T47D (cell line): ENCODE measurements at places on chromosomes 1 and 21.

DNA sequence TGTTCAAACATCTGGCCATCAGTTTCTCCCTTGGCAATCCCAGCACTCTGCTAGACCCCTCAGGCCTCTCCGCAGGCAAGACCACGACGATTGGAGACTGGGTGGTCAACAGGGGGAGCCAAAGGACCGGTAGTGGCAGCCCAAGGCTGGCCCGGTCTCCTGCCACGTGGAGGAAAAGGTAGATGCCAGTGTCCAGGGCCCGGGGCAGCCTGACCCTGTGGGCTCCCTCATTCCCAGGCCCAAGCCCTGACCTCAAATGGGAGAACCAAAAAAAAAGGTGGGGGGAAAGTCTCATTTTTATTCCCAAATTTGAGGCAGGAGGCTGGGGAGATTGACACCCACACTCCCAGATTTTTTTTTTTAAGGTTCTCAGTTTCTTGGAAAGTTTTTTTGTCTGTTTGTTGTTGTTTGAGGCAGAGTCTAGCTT is 24.8 kb downstream of the S100A6 start:
- peak; percentile 74 for DNase-seq

- no peak for DNase-seq
These were observed 12.9 kb downstream of the STX12 start for GRCh38 chr1:27785781-27786455.

DNA sequence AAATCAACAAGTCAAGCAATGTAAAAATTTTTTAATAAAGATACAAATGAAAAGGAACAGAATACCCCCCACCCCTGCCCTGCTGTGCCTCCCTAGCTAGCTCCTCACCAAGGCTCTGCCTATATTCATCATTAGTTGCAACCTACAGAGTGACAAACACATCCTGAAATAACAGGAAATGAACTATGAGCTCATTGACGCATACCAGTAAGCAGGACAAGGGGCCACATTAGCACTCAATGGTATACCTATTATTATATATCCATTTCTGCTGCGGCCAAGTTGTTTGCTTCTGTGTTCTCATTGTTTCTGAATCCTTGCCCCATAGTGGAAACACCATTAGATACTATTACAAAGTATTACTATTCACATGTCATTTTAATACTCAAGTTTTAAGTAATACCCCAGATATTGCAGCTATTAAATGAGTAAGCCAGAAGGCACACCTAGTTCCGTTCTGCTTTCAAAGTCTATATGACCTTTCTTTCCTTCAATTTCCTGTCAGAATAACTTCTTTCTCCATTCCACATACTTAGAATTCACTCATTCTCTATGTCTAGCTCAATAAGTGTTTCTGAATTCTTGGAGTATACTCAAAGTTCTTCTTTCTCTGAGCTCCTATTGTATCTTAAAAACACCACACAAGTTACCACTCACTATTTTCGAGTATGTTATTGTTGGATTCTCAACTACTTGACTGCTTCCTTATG is 1214.9 kb downstream of the PLA2G4A start:
- DNase-seq, result no peak

DNA sequence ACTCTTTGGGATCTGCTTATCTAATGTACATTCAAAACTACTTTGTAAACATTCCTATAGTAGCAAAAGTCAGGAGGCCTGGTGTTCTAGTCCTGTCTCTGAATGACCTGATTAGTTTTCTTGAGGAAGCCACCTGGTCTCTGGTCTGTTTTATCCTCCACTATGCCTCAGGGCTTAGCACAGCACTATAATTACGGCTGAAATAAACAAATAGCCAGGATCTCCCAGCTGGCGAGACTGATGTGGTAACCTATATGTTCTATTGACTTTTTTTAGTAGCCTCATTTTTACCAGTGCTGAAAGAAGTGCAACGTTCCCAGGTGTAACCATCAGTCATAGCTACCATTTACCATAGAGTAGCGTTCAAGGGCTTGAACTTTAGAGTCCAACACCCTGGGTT is 24.2 kb upstream of the RPL11 start:
- no peak for DNase-seq

- DNase-seq, result no peak
These were observed 21.8 kb downstream of the PSMB2 start for GRCh38 chr1:35619237-35620121.

DNA sequence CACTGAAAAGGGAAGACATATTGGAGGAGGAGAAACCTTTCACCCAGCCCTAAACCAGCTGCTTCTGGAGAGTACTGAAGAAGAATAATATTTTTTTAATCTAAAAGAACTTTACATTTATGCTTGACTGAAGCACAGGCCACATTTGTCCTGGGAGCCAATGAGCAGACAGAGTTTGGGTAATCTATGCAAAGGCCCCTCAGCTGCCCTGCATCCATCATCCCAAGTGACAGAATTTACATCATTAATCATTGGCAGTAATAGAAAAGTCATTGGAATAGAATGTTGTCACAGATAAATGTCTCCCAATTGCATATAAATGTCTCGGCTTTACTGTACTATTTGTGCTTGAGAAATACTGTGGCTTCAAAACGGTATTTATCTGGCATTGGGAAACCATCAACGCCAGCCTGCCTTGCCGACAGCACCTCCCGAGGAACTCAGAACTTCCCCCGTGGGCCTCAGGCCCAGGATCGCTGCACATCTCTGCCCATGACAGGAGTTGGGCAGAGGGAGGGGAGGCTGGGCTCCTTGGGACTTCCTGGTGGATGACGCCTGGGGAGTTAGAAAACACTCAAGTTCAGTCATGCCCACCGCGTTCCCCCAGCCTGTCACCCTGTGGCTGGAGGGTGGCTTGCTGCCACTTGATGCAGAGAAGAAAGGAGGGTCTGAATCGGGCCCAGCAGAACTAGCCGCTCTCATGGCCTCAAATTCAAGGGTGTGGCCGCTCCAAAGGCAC is 133.1 kb downstream of the CAMTA1 start:
- DNase-seq, result no peak

DNA sequence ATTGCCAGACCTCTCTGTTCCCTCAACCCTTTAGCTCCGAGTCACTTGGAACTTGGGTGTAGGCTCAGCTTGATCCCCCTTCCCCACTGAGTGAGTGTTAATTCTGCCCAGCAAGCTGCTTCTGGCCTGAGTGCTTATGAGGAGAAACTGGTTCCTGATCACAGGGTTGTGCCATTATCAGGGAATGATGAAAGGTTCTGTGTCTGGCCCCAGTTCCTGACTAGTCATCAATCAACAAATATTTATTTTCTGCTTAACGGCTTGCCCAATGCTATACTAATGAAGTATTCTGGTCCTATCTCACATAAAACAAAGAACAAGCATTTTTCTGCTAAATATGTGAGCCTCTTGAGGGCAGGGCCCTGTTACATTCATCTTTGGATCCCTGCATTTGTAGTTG is 20.8 kb downstream of the CC2D1B start:
- DNase-seq, result no peak

- no peak for DNase-seq
These were observed 48.8 kb upstream of the HMGB4 start for GRCh38 chr1:33815061-33815460.
